ENCODE measurements at places on chromosomes 4 and X.

DNA sequence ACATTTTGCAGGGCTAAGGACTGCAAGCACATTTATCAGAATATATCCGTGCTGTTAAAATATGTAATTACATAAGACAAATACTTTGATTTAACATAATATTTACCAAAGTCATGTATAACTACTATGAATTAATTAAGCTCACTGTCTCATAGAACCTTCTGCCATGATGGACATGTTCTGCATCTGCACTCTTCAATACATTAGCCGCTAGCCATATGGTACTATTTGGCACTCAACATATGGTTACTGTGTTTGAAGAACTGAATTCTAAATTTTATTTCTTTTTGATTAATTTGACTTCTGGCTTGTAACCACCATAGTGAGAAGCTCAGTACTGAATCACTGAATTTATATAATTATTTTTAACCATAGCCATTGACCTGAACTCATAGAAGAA is 427.0 kb upstream of the TRAM1L1 start:
- DNase-seq, result no peak

- no peak for DNase-seq
Measured at GRCh38 chr4:87093443-87094123, 126.8 kb downstream of the KLHL8 start.

DNA sequence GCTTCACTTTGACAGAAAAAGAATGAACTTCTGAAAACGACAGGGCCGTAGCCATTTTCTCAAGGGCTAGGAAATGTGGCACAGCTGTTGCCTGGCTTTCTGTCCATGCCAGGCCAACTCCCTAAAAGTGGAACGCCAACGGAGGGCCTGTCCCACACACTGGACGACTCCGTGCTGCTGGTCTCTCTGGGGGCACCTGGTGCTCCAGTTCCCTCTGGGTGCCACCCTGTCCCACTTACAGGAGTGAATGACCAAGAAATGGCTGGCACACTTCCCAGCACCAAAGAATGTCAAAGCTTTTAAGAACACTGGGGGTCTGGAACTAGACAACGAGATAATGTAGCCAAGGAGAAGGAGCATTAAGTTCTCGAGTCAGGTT is 40.9 kb downstream of the GATB start:
- no peak for DNase-seq

GRCh38 chr4:152352215-152352614 is 183.7 kb downstream of the FBXW7 start:
- DNase-seq, result no peak

DNA sequence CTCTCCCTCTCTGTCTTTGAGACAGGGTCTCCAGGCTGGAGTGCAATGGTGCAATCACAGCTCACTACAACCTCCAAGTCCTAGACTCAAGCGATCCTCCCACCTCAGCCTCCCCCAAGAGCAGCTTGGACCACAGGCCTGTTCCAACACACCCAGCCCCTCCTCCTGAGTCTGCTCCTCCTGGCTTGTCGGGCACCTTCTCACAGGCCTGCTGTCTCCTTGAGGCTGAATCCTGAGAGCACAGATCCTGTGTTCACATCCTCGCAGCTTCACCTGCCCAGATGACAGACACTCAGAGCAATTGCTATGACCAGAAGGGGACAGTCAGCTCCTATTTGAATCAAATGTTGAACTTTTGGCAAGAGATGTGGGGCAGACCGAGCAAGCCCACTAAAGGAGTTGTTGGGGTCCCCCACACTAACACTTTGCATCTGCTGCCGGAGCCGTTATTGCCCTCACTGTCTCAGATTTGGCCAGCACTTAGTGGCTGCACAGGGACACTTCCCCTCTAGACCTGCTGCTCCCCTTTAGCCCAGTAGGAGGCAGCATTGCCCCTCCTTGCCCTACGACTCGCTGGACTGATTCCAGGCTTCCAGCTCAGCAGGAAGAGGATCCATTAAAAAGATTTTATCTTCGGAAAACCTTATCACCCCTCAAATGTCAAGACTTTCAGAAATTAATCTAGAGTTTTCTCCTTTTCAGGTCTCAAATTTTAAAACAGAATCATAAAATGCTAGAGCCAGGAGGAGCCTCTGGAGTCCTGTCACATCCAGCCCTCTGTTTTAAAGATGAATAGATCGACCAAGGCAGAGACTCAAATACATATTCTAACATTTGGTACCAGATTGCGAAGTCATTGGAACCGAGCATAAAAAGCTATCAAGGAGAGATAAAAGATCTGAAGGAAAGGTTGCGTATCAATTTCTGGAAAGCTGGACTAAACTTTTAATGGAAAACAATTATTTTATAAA is 113.7 kb downstream of the USP46 start:
- DNase-seq, result peak; percentile 51

DNA sequence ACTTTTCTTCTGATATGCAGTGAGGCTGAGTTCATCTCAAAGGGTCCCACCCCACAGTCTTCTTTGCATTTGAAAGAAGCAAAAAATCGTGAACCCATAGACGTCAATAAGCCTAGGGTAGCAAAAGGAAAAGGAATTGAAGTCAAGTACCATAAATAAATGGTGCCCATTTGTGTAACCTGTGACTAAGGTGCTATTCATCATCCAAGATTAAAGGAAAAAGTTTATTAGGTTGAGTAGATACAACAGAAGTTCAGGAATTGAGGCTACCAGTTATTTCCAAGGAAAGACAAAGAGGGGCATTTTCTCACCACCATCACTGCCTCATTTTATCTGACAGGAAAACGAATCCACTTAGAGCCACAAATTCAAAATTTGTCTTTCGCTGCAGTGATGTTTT is 18.8 kb upstream of the GRSF1 start:
- DNase-seq, result no peak

DNA sequence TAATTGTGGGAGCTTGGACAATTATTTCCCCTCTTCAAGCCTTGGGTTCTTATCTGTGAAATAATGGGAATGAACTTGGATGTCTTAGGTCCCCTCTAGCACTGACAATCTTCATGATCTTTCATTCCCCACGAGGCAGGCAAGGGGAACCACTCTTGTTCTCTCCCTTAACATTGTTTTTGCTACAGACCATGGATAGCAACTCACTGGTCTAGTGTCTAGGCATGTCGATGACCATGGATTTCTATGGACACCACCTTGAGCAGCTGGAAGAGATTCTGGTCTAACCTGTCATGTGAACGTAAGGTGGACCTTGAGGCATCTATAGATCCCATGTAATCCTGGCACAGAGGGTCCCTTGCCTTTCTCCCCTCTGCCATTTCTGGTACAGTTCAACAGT is 104.1 kb upstream of the DHX15 start:
- no peak for DNase-seq

DNA sequence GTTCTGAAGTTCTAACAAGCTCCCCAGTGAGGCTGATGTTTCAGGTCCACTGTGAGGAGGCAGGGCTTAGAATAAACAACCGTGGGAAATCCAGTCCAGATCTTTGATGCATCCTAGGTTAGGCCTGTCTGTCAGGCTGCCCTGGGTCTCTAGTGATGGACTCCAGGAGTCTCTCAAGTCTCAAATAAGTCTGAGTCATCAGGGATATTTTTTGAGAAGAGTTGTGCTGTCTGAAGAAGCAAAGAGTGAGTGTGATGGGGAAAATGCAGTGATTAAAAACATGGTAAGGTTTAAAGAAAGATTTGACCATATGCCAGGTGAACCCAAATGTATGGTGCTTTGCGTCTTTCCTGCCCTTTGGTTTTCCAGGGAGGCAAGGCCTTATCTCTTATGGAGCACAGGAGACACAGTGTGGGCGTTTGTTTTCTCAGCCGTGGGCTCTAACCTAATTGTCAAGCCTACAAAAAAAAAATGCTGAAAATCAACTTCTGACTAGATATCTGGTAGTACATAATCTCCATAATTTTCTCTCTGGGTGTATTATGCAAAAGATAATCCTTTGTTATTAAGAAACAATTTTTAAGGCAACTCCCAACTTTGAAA is 100.7 kb downstream of the PTTG2 start:
- DNase-seq, result no peak

DNA sequence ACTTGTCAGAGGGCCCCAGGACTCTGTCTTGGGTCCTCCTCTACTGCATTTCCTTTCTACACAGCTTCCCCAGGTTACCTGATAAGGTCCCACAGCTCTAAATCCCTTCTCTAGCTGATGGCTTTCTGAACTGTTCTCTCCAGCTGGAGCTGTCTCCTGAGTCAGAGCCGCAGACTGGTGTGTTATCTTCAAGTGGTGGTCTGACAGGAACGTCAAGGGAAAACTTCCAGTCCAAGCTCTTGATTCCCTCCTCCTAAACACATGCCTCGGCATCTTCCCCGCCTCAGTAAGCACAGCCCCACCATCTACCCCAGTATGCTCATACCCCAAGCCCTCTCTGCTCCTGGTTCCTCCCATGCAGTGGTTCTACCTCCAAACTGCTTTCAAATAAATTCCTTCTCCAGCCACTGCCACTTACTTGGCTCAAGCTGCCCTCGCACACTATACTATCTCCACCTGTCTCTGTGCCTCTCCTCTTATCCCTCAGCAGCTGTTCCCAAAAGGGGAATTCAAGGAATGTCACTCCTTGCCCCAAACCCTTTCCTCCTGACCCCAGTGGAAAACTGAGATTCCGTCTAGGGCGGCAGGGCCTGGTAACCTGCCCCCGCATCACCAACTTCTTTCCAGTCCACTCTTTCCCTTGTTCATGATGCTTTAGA is 17.2 kb upstream of the CENPU start:
- no peak for DNase-seq

DNA sequence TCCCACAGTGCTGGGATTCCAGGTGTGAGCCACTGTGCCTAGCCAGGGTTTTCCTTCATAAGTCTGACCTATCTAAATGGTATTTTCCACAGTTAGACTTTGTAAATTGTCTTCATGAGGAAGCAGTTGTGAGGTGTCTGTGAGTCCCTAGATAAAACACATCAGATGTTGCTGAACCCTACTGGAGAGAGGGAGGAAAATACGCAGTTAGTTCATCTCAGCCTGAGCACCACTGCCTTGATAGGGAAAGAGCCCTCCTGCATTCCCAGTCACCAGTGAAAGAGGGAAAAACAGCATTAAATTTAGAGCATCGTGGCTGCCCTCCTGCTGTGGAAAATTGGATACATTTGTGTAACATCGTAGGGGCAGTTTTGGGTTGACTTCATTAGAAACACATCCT is 31.7 kb upstream of the CLDN34 start:
- DNase-seq, result no peak

DNA sequence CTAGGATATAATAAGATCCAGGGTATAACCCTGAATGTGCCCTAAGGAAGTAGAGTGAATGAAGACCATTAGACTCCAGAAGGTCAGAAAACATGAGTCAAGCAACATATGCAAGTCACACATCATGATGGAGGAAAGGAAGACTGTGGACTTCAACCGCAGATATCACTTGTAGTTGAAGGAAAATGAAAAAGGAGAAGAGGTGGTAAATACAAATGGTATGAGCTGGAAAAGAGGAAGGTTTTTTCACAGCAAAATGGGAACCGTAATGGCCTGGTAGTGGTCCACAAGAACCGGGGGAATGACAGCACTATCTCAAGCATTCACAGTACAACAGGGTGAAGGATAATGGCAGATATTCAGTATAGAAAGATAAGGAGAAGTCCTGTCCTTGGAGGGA is 5.2 kb upstream of the SCFD2 start:
- no peak for DNase-seq

GRCh38 chr4:106418444-106418843 is 49.9 kb upstream of the GIMD1 start:
- no peak for DNase-seq

- DNase-seq, result no peak
Measured at GRCh38 chrX:53194308-53194707, 30.7 kb downstream of the KDM5C start.

- no peak for DNase-seq
Measured at GRCh38 chr4:120636120-120636630, 286.4 kb downstream of the PRDM5 start.

- DNase-seq, result no peak
Measured at GRCh38 chr4:58749206-58749605, 1639.0 kb upstream of the IGFBP7 start.

- no peak for DNase-seq
Measured at GRCh38 chr4:102430461-102430910, 70.7 kb upstream of the NFKB1 start.

- no peak for DNase-seq
Measured at GRCh38 chr4:164765833-164766232, 11.9 kb downstream of the SMIM31 start.

- DNase-seq, result no peak
Measured at GRCh38 chrX:50075630-50076339, 125.0 kb downstream of the AKAP4 start.

DNA sequence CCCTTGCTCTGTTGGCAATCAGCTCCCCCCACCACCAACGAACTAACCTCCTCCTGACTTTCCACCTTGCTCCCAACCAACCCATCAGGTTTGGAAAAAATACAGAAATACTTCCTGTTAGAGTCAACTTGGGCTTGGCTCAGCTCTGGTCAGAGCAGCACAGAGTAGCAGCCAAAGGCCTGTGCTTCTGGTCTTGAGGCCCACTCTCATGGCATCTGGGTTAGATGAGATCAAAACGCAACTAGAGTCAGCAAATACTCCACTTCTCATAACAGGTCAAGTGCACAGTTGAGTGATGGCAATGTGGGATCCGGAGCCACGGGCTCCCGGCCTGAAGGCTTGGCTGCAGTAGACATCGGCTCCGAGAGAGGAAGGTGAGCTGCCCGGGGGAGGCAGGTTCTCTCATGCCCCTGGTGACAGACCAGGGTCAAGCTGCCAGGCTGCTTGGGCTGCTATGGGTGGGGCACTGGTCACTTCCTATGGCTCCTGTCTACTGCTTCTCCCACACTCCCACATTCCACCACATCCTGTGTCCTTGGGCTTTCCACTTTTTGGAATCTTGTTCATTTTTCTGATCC is 34.8 kb downstream of the ZNF185 start:
- DNase-seq, result no peak

- no peak for DNase-seq
Measured at GRCh38 chr4:108193886-108194672, 25.3 kb upstream of the LEF1 start.

- DNase-seq, result no peak
Measured at GRCh38 chrX:53918702-53919101, 125.6 kb downstream of the PHF8 start.

DNA sequence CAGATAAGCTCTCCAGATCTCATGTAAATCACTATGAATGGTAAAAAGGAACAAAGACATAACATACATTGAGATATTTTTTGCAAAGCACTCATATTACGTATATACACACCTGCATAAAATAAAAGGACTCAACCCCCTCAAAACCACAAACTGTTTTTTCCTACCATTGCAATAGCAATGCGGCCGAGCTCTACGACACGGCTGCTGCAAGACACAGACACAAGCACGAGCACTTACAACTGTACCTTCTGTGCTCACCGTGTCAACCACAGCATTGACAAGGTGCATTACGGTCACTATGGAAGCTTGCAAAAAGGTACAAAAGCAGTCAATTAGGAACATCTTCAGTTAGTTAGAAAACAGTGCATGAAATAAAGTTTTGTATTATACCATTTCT is 37.1 kb upstream of the MTNR1A start:
- DNase-seq, result no peak

Measured in 8988T (cell line).